AG10803 (cell line): ENCODE measurements at places on chromosomes 12 and 14.

DNA sequence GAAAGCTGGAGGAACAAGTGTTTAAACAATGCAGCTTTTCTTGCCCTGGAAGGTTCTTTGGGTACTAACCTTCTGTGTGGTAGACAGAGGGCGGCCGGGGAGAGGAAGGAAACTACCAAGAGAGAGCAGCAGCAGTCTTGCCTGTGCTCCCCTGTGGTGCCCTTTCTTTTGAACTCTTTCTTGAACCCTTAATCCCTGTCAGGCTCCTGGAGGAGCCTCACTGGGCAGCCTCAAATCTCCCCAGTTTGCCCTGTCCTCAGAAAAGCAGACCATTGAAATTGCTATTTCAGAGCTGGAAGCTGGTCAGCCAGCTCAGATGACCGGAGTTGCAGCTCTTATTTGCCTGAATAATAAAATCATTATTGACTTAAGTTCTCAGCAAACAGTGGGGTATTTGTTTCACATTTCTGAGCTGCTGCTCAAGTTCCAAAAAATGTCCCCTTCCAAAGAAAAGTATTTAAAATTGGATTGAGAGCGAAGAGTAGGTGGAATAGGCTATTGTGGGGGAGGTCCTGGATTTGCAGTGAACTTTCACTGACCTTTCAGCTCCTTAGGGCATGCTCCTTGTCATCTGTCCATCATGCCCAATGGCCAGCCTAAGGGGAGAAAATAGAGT, 42.1 kb upstream of the RNASE3 start:
- DNase-seq: no peak

GRCh38 chr12:15688838-15689625, 100.2 kb downstream of the EPS8 start:
- DNase-seq: no peak

- DNase-seq: no peak
These were observed 119.9 kb downstream of the RIMBP2 start for GRCh38 chr12:130596241-130596640.

DNA sequence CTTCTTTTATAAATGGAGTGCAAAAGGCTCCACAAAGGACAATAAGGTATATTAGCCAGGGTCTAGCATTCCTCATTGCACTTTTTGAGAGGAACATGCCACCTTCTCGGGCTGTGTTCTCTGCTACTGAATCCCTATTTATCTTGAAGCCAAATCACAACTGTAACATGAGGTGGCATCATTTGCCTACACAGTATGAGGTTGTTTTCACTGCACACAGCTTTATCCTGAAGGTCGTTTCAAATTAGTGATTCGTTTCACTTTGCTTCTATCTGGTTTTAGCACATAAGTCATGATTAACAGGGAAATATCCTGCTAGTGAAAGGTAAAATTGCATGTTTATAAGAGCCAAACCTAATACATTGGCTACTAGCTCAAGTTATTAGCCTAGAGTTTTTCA, 153.8 kb downstream of the SLC35F4 start:
- no peak for DNase-seq

DNA sequence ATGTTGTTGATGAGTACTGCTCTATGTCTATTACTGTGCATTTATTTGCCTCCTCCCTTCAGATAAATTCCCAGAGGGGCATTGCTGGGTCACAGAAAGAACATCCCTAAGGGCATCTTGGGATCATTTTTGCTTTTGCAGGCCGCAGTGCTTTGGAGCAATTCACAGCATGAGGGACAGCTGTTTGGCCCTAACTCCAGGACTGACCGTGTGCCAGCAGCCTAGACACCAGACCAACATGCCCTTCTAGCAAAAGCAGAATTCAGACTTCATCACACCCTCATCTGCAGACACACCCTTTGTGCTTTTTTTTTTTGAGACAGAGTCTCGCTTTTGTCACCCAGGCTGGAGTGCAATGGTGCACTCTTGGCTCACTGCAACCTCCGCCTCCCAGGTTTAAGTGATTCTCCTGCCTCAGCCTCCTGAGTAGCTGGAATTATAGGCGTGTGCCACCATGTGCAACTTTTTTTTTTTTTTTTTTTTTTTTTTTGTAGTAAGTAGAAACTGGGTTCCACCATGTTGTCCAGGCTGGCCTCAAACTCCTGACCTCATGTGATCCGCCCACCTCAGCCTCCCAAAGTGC, 31.0 kb downstream of the RNF34 start:
- no peak for DNase-seq

- DNase-seq: no peak
These were observed 421 bp upstream of the RBMS2 start for GRCh38 chr12:56521209-56521589.

GRCh38 chr12:122825773-122826724, 9.2 kb upstream of the HIP1R start:
- DNase-seq: no peak
